ENCODE measurements at places on chromosomes 6 and 20. TPM values are rescaled to one million over a fixed set of nuclear protein-coding genes. Genes with fewer than 3 reads are reported as not detected.

ZBTB9 gene
- 4.1 TPM for total RNA-seq

WFDC10B gene
- not detected for total RNA-seq

GRM1 gene
- total RNA-seq, result not detected

ADAT2 gene
- total RNA-seq, result 3.8 TPM

NUP43 gene
- total RNA-seq, result 28.5 TPM

MCM8 gene
- 12.0 TPM for total RNA-seq

BCAS1 gene
- total RNA-seq, result not detected

PTGIS gene
- 0.30 TPM for total RNA-seq

LST1 gene
- 0.20 TPM for total RNA-seq

HLA-DRA gene
- not detected for total RNA-seq

CLDN20 gene
- not detected for total RNA-seq

ACSS1 gene
- total RNA-seq, result 13.1 TPM

COQ3 gene
- 4.4 TPM for total RNA-seq

LTV1 gene
- total RNA-seq, result 21.5 TPM

DSP gene
- total RNA-seq, result 4.6 TPM

CCN2 gene
- 614 TPM for total RNA-seq

MYLK2 gene
- total RNA-seq, result 1.4 TPM

ZSCAN23 gene
- 0.10 TPM for total RNA-seq

SLC22A7 gene
- not detected for total RNA-seq

KCNK16 gene
- total RNA-seq, result not detected
